NCI-H748 treated with DMSO at 0.1 percent for 48 hours (cell line): ENCODE measurements at places on chromosomes 6 and 20.

- no peak for DNase-seq
Measured at GRCh38 chr6:36671687-36672375, 6.7 kb upstream of the CDKN1A start.

- DNase-seq: no peak
Measured at GRCh38 chr6:88290411-88290810, 124.3 kb upstream of the CNR1 start.

- no peak for DNase-seq
Measured at GRCh38 chr6:125285936-125286335, 15.8 kb downstream of the HDDC2 start.

DNA sequence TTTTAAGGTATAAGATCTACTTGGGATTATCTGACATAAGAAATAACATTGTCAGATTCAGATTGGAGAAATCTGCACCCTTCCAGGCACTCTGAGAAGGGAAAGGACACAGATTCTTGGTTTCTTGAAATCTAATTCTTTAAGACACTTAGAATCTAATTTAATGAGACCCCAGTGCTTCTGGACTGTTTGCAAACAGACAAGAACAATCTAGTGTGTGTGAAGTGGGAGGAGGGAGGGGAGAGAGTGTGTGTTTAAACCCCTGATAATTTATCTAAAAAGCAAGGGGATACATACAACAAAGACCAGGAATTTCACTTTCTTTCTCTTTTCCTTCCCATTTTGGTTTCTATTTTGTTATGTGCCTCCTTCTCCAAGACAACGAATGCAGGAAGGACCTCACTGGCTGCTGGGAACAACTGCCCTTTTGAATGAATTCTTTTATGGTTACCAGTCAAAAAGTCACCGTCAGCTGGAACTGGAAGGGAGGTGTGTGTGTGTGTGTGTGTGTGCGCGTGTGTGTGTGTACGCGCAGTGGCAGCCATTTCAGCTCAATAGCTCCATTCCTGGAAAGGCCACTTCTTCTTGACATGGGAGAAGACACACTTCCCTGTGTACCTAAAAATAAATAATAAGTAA, 129.4 kb downstream of the BCAS1 start:
- DNase-seq: no peak

- DNase-seq: no peak
Measured at GRCh38 chr20:31894980-31895675, 24.7 kb downstream of the TTLL9 start.

GRCh38 chr20:57090590-57091560, 175.6 kb downstream of the BMP7 start:
- DNase-seq: no peak

GRCh38 chr6:15076565-15076964, 169.3 kb upstream of the JARID2 start:
- DNase-seq: no peak
